ENCODE measurements at places on chromosomes 12 and 14.

DNA sequence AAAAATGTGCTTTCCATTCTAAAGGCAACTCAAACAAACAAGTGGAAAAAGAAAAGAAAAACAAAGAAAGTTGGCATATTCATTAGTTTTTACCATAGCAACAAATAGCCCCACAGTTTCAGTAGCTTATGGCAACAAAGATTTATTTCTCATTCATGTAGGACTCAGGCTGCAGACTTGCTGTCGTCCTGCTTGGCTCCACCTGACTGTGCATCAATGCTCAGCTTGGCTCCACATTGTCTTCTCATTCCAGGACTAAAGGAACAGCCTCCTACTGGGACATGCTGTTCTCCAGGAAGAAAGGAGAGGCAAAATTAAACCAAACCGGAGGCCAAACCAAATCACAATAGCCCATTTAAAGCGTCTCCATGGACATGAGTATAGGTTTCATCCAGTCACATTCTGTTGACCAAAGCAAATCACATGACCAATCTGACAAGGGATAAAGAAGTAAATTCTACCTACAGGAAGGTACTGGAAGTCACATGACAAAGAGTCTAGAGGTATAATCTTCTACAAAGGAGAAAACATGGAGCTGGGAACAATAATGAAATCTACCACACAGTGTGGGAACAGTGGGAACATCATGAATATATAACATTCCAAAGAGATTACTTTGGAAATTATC is 222.5 kb downstream of the PIK3C2G start:
- no peak for DNase-seq

- DNase-seq: no peak
These were observed 4.0 kb downstream of the STX2 start for GRCh38 chr12:130835011-130835410.

DNA sequence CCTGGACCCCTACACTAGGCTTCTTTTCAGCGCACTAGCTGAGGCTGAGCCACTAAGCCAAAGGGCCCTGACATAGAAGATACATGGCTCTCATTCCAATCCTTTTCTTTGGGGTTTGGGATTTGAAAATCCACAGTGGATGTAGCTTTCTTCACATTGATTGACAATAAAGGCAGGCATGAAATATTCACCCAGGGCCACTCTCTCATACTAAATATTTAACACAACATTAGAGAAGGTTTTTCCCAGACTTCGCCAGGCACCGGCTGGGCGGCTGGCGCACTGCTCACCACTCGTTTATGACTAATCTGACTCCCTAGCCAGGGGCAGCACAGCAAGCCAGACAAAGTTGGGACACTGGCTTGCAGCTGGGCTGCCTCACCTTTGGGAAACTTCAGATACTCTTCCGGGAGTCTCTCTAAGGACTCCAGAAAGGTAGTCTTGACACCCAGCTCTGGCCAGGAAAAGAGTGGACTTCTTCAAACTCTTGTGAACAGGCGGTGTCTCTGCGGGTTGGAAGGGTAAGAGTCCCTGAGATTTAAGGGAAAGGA is 699 bp upstream of the HOXC11 start:
- DNase-seq: no peak

GRCh38 chr14:61489512-61489911 is 168.1 kb downstream of the PRKCH start:
- no peak for DNase-seq

GRCh38 chr12:104727726-104728465 is 230.2 kb downstream of the SLC41A2 start:
- no peak for DNase-seq

DNA sequence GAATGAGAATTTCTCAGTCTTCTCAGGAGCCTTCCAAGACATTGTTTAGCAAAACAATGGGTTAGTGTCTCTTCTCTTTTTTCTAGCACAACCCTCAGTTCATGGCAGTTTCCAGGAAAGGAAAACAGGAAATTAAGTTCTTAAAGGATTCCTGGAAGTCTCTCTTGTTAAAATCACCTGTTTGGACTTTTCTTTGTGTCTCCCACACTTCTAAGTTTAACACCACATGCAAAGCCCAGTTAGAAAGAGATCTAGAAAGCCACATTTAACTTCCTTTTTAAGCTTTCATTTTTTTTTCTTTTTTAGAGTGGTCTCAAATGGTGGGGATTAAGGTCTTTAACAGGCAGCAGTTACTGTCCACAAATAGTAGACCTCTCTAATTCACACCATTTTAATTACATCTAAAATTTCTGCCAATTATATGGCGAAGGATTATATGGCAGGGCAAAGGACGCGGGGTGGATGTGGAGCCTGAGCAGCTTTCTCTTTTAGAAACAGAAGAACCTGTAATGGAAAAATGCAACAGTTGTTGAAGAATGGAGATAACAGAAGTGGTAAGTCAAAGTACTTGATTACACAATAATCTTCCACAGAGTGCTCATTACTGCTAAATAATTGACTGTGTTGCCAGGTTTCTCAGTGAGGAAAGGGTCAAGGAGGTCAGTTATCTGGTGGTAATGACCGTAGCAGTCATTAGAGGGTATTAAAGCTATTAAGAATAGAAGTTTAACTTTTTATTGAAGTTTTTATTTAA is 298.6 kb downstream of the AKAP6 start:
- no peak for DNase-seq

DNA sequence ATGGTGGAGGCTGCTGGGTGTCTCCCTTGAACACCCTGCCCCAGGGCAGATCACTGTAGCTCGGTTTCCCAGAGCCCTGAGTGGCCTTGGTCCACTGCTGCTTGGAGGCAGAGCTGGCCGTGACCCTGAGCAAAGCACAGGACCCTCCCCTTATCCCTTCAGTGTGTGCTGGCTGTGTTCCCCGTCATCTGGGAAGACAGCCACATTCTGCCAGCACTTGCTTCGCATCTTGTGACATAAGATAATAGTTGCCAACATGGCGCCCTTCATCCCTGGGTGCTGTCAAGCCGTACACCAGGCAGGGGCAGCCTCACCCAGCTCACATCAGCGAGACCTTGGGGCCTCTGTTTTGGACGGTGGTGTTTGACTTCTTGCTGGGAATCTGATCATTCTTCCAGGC is 12.1 kb upstream of the ALDH2 start:
- DNase-seq: no peak

GRCh38 chr12:103794309-103795213 is 46.5 kb downstream of the NT5DC3 start:
- DNase-seq: no peak

- DNase-seq: no peak
These were observed 135.1 kb upstream of the PDZRN4 start for GRCh38 chr12:41053046-41053445.

DNA sequence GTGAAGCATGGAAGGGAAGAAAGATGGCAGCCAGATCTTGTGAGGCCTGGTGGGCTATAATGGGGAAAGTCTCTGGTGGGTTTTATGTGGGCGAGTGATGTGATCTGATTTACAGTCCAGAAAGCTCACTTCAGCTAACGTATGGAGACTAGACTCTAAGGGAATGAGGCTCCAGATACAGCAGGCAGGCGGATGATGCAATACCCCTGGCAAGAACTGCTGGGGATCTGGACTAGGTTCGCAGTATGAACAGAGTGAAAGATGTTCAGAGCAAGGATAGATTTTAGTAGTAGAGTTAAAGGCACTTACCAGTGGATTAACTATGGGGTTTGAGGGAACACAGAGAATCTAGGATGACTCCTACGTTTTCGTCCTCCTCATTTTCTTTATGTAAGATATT is 253.1 kb downstream of the ANO2 start:
- DNase-seq: no peak

DNA sequence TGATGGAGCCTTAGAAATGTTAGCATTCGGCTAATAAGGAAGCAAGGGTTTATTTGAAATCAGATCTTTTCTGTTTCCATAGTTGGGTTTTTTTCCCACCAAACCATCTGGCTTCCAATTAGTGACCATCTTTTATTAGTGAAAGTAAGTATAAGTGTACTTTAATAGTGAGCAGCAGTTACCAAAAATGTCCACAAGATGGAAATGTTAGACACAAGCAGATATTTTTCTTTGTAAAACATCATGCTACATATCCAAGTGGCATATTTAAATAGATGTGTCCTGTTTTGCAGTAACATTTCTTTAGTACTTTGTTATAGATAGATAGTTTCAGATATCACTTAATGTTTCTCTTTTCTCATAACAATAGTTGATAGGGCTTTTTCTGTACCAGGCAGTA is 28.8 kb downstream of the YEATS4 start:
- no peak for DNase-seq

DNA sequence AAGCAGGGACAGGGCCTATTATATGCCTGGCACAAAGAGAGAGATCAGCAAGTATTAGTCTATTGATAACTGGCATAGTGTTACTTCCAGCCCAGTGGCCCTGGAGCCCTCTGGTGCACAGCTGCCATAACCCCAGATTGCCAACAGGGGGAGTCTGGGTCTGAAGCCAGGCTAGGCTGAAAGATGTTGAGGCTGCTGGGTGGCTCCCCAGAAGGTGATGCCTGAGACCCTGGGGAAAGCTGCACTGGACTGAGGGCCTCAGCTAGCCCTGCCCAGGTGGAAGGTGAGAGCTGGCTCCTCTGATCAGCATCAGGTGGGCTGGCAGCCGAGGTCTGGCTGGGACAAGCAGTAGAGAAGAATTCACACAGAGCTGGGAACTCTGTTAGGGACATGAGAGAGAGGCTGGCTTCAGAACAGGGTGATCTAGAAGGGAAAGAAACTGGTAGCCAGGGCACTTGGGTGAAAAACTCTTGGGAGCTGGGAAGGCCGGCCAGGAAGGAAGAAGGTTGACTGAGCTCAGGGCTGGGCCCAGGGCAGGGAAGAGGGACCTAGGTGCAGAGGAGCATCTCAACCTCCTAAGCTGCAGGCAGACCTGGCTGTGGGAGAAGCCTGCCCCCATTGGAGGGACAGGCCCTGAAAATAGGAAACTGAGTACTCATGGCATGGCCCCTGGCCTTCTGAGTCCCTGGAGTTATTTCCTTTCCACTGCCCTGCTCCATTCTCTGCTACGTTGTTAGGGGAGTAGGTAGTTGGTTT is 3.9 kb downstream of the GZMH start:
- peak; percentile 66 for DNase-seq

GRCh38 chr14:22099942-22100763 is 426.5 kb upstream of the OR4E1 start:
- peak; percentile 73 for DNase-seq

GRCh38 chr12:111410431-111411184 is 4.9 kb downstream of the SH2B3 start:
- DNase-seq: no peak

DNA sequence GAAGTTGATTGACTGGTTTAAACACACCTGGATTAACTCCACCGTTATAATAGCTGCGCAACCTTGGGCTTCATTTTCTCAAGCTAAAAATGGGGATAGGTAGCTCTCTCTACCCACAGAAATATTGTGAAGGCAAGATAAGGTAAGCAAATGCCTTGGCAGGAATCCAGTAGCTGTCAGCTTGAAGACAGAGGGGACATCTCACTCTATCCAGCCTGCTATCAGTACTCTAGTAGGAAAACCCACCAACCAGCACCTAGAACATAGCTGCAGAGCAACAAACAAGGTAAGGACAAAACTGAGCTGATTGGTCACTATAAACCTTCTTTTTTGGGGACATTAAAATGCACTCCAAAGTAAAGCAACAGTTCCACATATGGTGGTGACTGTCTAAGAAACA is 7.7 kb downstream of the CSRP2 start:
- DNase-seq: no peak

DNA sequence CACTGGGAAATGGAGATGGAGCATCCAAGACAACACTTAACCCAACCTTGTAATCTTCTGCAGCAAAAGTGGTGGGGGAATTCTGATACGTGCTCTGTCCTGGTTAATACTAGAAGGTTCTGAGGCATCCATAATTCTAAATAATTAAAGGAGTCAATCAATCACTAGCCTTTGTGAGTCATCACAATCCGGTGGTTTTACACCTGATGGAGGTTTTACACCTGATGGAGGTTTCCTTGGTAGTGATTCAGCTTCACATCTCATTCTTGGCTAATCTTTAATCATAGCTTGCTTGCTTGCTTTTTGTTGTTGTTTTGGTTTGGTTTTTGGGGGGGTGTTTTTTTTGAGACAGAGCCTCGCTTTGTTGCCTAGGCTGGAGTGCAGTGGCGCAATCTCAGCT is 343.4 kb downstream of the DPF3 start:
- DNase-seq: no peak

- DNase-seq: peak; percentile 8
These were observed 162.6 kb upstream of the PLEKHG7 start for GRCh38 chr12:92539976-92540781.

DNA sequence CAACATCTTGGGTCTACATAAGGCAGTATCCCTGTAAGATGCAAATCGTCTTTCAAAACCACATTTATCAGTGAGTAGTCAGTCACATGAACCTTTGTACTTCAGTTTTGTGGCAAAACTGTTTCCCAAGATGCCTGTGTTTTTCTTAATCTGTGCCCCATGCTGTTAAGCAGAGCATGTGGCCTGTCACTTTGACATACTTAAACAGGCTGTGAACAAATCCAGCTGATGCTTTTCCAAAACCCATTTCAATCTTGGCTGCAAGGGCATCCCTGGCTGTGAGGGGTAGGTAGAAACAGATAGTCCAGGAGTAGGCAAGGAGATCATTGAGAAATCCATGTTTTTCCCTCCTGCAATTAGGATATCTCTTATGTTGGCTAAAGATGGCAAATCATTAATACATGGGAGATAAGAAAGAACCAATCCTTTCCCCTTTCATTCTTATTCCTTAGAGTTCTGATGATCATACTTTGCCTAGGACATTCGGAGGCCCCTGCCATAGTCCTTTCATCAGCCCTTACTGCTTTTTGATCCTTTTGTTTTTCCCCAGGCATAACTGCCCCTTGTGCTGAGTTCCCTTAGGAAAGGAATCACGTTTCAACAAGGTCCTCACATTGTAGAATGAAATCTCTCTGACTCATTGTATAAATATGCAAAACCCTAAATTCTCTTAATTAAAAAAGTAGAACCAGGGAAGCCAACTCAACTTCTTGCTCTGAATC is 121.1 kb upstream of the EEA1 start:
- no peak for DNase-seq

DNA sequence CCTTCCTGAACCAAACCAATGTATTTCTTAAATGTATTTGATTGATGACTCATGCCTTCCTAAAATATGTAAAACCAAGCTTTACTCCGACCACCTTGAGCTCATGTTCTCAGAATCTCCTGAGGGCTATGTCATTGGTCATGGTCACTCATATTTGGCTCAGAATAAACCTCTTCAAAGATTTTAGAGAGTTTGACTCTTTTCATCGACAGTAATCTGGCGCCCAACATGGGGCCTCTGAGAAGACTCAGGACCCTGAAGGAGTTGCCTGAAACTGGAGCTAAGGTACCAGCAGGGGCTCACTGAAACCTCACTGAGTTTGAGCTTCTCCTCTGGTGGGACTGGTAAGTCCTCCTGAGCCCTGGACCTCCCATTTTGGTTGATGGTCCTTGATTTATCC is 17.2 kb upstream of the PSMC1 start:
- no peak for DNase-seq

GRCh38 chr14:105442834-105443233 is 23.2 kb downstream of the MTA1 start:
- no peak for DNase-seq

GRCh38 chr14:91372671-91373495 is 44.7 kb downstream of the CCDC88C start:
- peak; percentile 68 for DNase-seq

Data from CD4-positive, alpha-beta T cell treated with Interleukin-6 for 4 hours (primary cell).